G401 (cell line): ENCODE measurements at places on chromosomes 7 and 10. TPM values are rescaled to one million over a fixed set of nuclear protein-coding genes. Genes with fewer than 3 reads are reported as not detected.

The HACD1 gene
- 113 and 125 TPM in 2 replicates for total RNA-seq

The H2BK1 gene
- not detected in 2 replicates for total RNA-seq

The PHYHIPL gene
- total RNA-seq = not detected in 2 replicates

The MSRB2 gene
- total RNA-seq = 28.4 and 29.7 TPM in 2 replicates

The TNS3 gene
- total RNA-seq = 35.4 and 37.3 TPM in 2 replicates

The NKX1-2 gene
- total RNA-seq = 0.06 and 0.68 TPM in 2 replicates

The MMD2 gene
- total RNA-seq = not detected in 2 replicates

The GBF1 gene
- total RNA-seq = 15.3 and 16.0 TPM in 2 replicates

The C10orf67 gene
- not detected in 2 replicates for total RNA-seq

- peak; percentile 82 for DNase-seq
These were observed 14.7 kb upstream of the TMEM236 start for GRCh38 chr10:17737027-17737965.

GRCh38 chr7:130865408-130866236, 131.6 kb upstream of the KLF14 start:
- no peak for DNase-seq

GRCh38 chr7:112076324-112076723, 129.9 kb downstream of the DOCK4 start:
- no peak for DNase-seq

- no peak for DNase-seq
These were observed 22.3 kb downstream of the MDFIC start for GRCh38 chr7:114943953-114944744.

DNA sequence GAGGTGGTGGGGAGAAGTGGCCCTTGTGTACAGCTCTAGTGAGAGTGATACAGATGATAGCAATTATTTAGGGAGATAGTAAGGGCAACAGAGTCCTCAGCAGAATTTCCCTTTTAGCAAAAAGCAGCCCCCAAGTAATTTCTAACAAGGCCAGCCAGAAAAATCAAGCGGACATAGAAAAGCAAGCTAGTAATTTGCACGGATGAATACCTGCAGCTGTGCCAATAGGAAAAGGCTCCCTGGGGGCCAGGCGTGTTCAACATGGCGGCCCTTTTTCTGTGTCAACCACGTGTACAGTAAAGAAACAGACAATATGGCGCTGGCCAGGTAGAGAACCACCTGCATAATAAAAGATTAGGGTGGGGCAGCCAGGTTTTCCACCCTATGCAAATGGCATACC, 7.4 kb downstream of the MCM10 start:
- DNase-seq = no peak

- no peak for DNase-seq
These were observed 3.7 kb downstream of the DDX56 start for GRCh38 chr7:44569959-44570358.

DNA sequence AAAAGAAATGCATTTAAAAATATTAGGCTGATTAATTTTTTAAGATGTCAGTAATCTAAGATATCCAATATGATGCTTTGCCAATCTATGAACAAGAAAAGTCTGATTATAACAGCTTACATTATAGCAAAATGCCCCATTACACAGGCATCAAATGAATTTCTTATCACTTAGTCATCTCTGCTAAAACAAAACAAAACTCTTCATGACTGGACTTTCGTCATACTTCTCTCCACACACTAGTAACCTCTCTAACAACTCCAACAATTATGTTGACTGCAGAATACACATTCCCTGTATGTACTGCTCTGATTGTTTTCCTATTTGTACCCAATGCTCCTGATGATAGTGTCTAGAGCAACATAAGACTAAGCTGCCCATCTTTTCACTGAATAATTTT, 3.8 kb upstream of the MKI67 start:
- DNase-seq = no peak

- DNase-seq = no peak
These were observed 889 bp upstream of the GPR15LG start for GRCh38 chr10:84172467-84173356.

DNA sequence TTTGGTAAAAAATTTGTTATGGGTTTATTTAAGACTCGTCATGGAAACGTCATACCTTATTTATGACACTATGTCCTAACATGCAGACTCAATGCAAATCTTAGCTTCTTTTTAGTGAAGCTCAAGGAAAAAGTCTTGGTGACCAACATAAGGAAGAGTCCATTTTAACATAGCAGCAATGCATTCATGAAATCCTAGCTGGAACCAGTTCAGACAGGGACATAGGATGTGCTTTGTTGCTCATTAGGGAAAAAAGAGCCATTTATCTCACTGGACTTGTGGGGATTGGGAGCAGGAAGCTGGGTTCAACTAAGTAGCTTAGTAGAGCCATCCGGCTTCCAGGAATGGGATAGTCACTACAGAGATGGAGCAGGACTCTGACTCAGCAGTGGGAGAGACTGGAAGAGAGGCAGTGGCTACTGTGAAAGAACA, 100.7 kb upstream of the DKK1 start:
- DNase-seq = no peak

GRCh38 chr7:143492799-143493739, 15.4 kb downstream of the TAS2R41 start:
- no peak for DNase-seq

- no peak for DNase-seq
These were observed 136.1 kb downstream of the SEMA3A start for GRCh38 chr7:84058311-84059076.

DNA sequence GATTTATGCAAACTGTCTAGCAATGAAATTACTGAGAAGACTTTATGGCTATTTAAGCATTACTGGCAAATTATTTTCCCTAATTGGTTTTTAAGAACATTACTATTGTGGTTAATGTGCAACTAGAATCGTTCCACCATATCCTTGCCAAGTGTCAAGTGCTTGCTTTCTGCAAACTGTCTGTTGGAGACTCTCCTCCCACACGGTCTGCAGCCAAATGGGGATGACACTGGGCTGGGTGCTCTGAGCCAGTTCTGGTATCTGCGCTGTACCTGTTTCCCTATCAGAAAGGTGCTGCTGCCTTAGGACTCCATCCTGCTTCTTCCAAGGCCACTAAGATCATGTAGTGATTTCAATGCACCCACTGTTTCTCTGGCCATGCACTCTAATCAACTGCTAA, 110.4 kb downstream of the RAMP3 start:
- DNase-seq = no peak

- no peak for DNase-seq
These were observed 807.4 kb downstream of the TNS3 start for GRCh38 chr7:46774515-46774914.

GRCh38 chr10:4062072-4062471, 277.1 kb upstream of the KLF6 start:
- DNase-seq = no peak

DNA sequence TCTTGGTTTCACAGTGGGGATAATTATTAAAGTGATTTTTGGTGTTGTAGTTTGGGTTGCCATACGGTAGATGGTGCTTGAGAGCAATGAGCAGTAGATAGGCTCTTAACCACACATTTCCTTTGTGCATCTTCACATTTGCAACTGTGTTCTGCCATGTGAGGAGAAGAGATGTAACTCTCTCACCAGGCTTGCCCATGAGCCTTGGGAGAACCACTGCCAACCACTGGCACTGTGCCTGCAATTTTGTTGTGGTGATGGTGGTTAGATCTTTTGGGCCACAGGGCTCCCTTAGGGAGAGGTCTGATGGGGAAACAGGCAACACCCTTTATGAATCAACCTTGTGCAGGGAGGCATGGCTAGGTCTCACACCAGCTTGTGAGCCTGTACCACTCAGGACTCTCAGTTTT, 204.3 kb downstream of the CCDC7 start:
- no peak for DNase-seq

DNA sequence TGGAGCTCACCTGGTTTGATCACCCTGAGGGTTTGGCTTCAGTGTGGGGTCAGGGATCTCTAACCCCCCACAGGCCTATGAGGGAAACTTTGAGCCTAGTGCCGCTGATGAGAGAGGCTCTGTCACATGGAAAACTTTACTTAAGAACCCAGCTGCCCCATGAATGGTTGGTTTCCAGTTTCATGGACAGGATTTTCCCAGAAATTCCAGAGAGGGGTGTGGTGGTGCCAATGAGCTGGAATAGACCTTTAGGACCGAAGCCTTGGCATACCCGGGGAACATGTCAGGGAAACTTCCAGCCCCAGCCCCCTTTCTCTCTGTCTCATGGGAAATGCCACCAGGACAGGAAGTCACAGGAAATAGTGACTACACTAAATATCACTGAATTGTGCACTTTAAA, 36.9 kb downstream of the AKR1B1 start:
- DNase-seq = no peak
